Mesendoderm (in vitro differentiated cells): ENCODE measurements at places on chromosomes 2 and 18.

GRCh38 chr2:34806891-34807290, 1207.8 kb upstream of the FAM98A start:
- DNase-seq, result no peak

- DNase-seq, result peak; percentile 95
These were observed 2.0 kb downstream of the VAMP8 start for GRCh38 chr2:85579266-85579935.

GRCh38 chr2:144217853-144218633, 301.9 kb downstream of the ZEB2 start:
- DNase-seq, result no peak

DNA sequence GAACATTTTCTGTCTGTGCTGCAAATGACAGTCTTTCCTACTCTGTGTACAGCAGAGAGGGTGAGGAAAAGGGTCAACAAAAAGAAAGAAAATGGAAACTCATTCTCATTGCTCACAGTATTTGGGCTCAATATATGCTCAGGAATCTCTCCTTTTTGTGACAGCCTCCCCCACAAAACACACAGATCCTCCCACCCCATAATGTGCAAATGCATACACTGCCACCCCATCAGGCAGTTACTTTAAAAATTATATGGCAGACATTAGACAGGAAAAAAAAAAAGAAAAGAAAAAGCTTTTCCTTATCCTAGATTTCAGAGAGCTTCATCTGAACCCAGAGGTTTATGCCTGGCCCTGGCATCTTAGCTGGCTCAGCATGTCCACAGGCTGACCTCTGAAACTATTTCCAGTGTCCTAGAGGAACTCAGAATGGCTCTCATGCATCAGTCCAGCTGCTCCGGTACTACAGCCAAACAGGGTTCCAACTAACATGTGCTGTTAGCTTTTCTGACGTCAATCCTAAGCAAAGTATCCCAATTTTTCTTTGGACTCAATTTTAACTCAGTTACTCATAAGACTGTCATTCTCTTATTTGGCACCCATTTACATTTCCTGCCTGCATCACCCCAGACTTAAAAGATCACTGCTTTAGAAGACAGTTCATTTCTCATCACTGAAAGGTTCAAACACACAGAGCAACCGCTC, 105.9 kb downstream of the RBMS1 start:
- no peak for DNase-seq

- peak; percentile 88 for DNase-seq
These were observed 115.6 kb upstream of the OTOS start for GRCh38 chr2:240255811-240256703.

GRCh38 chr2:201913201-201913600, 106.9 kb downstream of the CDK15 start:
- no peak for DNase-seq

DNA sequence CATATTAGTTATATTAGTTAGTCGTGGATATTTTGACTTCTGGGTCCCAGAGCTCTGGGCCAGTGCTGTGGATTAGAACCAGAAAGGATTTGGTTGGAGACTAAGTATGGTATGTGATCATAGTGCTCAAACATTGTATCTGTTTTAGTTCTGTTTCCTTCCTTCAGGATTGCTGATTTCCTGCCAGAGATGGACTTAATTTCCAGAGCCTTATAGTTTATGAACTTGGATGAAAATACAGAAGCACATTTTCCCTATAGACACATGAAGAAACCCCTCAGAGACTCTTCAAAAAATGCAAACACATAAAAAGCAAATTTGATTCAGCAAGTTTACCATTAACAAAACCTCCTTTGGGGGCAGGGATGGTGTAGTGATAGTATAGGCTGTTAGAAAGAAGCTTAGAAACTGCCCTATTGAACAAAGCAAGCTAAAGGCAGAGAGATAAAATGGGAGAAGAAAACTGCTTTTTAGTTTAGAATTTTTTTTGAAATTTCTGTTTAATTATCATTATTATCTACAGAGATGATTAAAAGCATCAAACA, 88.7 kb upstream of the EFEMP1 start:
- DNase-seq, result no peak

DNA sequence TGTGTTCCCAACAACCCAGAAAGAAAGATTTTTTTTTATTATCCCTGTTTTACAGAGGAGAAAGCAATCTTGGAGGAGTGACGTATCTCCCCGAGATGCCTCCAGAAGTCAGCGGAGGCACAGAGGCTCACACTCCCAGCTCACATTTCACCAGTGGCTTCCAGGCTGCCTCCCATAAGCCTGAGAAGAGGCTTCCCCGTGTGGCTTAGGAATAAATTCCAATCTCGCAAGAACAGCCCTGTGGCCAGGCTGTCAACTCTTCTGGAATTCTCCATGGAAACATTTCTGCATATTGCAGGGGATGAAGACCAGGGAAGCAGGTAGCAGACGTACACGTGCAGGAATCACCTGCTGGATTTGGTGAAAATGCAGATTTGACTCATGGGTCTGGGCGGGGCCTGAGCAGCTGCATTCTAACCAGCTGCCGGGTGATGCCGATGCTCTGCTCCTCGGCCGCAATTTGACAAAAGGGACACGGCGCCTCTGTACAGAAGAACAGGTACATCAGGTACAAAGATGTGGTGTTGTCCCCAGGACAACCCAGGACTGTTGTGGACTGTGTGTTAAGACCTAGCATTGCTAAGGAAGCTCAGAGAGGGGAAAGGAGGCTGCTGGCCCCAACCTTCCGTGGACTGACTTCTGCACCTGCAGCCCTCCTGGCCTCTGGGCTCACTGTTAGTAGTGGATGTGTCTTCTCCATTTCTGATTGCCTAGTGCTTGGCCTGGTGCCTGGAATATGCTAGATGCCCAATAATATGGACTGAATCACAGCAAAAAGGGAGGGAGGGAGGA, 114.2 kb upstream of the ID2 start:
- DNase-seq, result no peak

DNA sequence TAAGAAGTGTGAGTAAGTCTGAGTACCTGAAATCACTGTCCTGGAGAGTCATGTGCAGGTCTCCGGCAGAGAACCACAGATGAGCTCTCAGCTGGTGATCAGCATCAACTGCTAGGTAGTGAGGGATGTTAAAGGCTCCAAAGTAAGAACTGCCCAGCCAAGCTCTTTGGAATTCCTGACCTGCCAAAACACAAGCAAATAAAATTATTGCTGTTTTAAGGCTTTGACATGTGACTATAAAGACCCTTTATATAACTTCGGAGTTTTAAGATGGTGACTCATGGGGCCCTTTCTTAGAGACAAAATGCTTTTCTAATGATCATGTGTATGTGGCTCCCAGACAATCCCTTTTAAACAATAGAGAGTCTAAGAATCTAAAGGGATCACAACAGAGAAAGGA, 855.7 kb downstream of the TRIB2 start:
- DNase-seq, result no peak

GRCh38 chr2:210647151-210647550, 90.8 kb downstream of the CPS1 start:
- DNase-seq, result peak; percentile 11

DNA sequence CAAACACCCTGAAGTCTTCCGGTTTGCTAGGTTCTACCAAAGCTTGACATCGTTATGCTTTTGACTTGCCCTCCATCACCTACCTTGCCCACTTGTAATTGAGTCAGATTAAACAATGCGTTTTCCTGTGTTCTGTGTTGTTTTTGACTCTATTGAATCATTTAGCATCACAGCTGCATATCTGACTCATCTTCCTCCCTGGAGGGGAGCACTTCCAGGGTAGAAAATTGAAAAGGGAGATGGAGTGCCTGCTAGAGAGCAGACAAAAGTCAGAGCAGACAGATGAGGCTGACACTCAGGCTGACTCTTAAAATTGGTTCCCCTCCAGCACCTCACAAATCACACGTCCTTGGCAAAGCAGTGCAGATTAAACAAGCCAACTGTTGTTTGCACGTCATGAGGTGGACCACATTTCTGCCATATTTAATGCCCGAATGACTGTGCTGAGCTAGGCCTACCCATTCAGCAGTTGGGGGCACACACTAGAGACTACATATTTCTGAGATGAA, 2.2 kb downstream of the MPP4 start:
- DNase-seq, result no peak

DNA sequence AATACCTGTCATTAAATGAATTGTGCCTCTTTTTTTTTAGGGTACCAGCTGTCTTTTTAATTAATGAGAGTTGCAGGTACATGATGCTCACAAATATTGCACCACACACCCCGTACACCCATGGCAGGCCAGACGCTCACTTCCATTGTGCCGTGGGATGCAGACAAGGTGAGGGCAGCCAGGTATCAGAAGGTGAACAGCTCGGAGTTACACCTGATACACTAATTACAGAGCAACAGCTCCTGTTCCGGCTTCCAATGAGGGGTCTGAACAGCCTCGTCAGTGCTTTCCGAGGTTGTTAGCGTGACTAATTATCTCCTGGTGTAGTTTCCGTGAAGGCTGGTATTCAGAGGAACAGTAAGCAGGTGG, 442.8 kb downstream of the ZNF516 start:
- DNase-seq, result no peak

DNA sequence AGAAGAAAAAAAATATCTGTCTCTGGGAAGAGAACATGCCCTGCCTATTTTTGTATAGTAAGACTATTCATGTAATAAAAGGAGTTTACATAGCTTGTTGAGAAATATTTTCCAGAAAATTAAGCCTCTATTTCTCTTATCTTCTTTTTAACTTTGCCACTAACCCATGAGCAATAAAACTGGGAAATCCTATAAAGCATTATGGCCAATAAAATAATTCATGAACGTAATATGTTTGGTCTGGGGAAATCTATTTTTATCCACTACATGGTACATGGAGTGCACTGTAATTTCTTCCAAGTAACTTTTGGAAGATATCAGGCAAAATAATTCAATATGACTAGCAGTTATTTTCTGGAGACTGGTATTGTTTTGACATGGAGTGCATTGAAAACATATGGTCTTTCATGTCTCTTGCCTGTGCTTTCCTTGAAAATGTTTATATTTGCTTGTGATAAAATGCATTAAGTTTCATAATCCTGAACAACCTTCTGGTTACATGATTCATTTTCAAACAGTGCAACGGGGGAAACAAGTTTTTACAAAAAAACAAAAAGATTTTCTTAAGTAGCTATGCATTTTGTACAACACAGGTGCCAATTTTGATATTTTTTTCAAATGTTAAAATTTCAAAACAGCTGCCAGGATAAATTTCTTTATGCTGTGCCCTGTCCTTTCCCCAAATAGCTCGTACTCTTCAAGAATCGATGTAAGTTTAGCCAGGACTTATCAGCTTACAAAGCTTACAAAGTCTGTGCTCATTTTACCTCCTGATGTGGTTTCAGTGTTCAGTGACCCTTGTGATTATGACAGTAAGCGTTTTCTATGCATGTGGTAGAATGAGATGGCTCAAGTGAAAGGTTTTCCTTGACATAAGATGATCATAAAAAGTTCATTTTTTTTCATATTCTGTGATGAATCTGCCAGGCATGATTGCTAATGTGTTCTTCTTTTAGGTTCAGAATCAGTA, 194.5 kb downstream of the UBE2E3 start:
- no peak for DNase-seq

- DNase-seq, result peak; percentile 63
These were observed 81.0 kb downstream of the SP3 start for GRCh38 chr2:173884025-173884802.

DNA sequence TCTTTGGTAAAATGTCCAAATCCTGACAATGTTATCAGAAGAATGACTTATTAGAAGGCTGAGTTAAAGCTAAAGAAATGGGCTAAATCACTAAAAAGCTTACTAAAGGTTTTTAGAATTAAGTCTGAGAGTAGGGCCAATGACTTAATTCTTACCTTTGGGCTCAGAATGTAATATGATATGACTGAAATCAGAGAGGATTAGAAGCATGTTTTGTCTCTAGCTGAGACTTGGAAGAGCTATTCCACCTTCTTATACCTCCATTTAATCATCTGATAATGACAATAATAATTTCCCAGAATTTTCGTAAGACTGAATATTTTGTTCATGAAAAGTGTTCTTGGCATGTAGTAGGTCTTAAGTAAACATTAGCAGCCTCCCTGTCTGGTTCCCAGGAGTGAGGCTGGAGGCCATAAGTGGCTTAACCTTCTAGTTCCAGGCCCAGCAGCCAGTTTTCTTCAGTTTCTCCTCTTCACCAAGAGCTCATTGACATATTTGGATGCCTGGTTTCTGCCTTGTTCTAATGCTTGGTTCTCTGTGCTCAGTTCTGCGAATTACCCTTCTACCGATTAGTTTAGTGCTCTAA, 25.5 kb upstream of the E2F6 start:
- DNase-seq, result no peak

DNA sequence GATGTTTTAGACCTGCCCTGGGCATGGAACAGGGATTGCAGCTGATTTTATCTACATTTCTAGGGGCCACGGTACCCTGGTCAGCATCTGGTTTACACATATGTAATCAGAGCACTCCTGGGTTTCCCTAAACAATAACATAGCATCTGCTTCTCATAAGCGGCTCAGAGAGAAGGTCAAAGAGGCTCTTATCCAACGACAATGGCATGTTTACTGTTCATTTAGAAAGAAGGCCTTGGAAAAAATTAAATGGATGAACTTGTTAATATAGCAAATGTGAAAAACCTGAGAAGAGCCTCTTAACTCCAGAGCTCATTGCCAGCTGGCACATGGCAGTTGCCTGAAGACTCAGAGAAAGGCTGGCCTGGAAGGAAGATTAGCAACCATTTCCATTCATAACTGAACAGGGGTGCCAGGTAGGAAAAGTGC, 202.8 kb upstream of the THUMPD2 start:
- DNase-seq, result no peak

DNA sequence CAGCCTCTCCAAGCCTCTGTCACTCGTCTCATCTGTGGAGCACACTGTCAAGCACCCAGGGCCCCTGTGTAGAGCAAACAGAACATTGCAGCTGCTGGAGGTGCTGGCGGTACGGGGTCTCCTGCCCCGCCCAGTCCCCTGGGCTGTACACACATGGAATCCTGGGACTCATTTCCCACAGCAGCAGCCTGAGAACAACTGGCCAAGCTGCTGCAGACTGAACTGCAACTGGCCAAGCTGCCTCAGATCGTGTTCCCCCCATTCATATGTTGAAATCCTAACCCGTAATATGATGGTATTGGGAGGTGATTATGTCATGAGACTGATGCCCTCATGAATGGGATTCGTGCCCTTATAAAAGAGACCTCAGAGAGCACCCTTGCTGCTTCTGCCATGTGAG, 130.5 kb downstream of the NCK2 start:
- no peak for DNase-seq

- peak; percentile 62 for DNase-seq
These were observed 48.8 kb downstream of the HAUS1 start for GRCh38 chr18:46152808-46153617.

- DNase-seq, result peak; percentile 54
These were observed 374.4 kb downstream of the MTX2 start for GRCh38 chr2:176643646-176644045.

- DNase-seq, result peak; percentile 27
These were observed at the start of gene TNFAIP6 for GRCh38 chr2:151357359-151357758. TSS of gene TNFAIP6 (plus strand) at chr2:151357592. CDS start at chr2:151357667, 75 bp downstream.

- DNase-seq, result no peak
These were observed 290.2 kb downstream of the LPIN1 start for GRCh38 chr2:12036640-12036983.

DNA sequence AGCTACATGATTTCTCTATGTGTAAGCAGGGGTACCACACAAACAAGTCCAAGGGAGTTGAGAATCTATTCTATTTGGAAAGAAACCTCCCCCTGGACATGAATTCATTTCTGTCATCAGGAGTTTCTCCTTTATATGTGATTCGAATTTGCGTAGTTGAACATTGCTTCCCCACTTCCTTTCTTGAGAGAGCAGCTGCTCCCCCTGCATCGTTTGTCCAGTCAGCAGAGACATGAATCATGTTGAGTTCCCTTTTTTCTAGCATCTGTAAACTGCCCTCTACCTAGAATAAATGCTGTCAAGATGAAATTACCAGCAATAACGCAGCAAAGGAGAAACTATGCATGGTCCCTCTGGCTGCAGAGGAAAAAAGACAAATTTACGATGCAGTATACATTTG, 73.8 kb downstream of the KIF5C start:
- DNase-seq, result no peak
